ENCODE measurements at places on chromosomes 11 and 22.

- DNase-seq = no peak
Measured at GRCh38 chr11:2558397-2558796, 113.6 kb downstream of the KCNQ1 start.

GRCh38 chr11:117171404-117172061 lies 7.0 kb upstream of the SIDT2 start:
- DNase-seq = no peak

DNA sequence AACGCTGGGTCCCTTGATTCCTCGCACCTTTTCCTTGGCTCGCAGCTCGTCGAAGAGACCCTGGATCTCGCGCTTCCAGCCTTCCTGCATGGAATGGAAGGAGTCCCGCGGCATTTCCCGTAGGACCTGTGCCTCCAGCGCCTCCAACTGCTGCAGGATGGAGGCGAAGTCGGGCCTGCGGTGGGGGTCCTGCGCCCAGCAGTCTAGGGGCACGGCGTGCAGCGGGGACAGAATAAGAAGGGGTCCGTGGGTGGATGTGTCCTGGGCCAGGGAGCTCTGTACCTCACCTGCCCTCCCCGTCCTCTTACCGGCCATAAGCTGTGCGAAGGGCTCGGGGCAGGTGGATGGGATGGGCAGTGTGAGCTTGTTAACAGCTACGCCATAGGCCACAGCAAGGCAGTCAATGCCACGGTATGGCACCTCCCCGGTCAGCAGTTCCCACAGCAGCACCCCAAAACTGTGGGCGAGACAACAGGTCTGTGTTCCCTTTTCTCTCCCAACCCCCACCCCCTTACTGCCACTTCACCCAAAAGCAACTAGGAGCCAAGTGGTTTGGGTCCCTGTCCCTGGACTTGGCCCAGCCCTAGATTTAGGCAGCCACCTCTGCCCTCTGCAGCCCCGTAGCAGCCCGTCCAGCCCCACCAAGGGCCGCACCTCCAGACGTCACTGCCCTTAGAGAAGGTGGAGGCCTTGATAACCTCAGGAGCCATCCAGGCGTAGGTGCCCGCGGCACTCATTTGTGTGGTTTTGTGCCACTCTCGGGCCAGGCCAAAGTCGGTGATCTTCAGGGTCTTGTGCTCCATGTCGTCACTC lies 6.2 kb downstream of the MAP3K11 start:
- no peak for DNase-seq

GRCh38 chr11:2776351-2777061 lies 76.7 kb upstream of the KCNQ1OT1 start:
- no peak for DNase-seq
